Anterior cingulate cortex (tissue), 58 donors: ENCODE measurements at places on chromosomes 12 and 14.

DNA sequence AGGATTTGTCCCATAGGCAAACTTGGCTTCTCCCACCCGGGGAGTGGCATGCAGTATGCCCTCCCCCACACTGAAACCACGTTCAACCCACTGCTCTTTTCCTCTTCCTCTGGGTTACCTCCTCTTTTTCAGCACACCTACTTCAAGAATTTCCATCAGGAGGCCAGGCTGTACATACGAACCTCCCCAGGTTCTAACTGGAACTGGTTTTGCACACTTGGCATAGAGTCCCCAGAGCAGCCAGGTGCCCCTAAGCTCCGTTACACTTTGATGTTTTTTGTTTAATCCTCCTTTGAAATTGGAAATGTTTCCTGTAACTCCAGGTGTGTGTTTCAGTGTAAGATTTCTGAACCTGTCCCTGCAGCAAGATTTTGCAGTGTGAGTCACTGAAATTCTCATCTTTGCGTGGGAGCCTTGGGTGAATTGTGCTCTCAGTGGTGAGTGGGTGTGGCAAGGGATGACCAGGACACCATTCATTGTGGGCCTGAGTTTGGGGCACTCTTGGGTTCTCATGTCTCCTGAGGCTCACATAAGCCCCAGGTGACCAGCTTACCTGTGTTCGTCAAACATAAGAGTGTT is 18.2 kb downstream of the CD9 start:
- no peak for DNase-seq

- DNase-seq: no peak
Observed at GRCh38 chr12:92292016-92292415, 146.4 kb upstream of the BTG1 start.

- no peak for DNase-seq
Observed at GRCh38 chr12:131729254-131729955, 18.5 kb downstream of the SFSWAP start.

DNA sequence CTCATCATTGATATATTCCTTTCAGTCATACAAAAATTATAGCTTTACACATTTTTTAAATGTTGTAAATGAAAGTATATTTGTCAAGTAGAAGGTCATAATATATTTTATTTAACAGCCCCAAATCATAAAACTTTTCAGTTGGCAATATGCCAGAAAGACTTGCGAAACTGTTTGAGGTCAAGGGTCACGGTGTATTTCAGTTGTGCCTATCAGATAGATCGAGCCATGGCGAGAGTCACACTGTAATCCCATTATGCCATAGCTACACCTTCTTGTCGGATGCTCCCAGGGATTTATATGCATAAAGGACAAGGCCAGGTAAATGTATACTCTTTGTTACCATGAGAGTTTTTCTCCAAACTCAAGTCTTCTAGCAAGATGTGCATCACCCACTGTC is 26.7 kb upstream of the G2E3 start:
- DNase-seq: no peak

GRCh38 chr12:119068129-119068856 is 87.0 kb downstream of the SRRM4 start:
- DNase-seq: no peak

DNA sequence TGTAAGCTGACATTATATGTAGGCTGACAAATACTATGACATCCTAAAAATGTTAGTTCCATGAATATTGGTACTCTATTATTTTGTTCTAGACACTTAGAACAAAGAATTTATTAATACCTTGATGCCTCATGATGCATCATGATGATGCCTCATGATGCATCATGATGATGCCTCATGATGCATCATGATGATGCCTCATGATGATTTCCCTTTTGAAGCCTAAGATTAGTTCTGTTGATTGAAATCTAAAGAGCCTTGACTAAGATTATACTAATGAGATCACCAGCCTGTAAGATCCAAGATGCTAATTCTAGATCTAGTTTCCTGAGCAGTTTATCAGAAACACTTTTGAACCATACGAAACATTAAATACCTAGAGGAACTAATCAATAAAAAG is 4.6 kb upstream of the CEP128 start:
- no peak for DNase-seq

- DNase-seq: no peak
Observed at GRCh38 chr12:26088998-26089397, 35.8 kb downstream of the BHLHE41 start.

DNA sequence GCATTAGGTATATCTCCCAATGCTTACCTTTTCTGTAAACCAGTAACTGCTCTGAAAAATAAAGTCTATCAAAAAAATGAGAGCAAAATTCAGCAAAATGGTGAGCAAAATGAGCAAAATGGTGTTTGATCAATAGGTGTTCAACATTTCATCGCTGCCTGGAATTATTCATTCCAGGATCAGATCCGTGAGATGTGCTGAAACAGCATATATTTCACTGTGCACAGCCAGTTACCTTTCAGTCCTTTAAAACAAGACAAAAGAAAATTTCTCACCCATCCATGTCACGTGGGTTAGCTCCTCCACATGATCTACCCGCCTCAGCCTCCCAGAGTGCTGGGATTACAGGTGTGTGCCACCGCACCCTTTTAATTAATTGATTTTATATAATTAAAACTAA is 8.1 kb upstream of the FGF23 start:
- no peak for DNase-seq

DNA sequence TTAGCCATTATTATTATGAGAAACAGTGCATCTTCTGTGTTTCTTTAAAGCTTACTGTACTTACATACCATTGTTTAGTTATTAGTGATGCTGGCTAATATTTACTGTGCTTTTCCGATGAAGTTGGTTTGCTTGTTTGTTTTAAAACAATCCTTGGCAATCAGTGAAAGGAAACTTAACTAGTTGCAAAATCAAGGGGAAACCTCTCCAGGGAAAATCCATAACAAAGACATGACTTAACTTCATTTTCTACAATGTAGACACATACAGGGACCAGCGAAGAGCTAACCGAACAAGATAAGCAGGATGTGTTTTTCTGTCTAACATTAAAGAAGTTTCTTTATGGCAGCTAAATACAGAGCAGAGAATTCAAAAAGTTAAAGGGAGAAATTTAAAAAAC is 102.5 kb upstream of the PARP11 start:
- no peak for DNase-seq

DNA sequence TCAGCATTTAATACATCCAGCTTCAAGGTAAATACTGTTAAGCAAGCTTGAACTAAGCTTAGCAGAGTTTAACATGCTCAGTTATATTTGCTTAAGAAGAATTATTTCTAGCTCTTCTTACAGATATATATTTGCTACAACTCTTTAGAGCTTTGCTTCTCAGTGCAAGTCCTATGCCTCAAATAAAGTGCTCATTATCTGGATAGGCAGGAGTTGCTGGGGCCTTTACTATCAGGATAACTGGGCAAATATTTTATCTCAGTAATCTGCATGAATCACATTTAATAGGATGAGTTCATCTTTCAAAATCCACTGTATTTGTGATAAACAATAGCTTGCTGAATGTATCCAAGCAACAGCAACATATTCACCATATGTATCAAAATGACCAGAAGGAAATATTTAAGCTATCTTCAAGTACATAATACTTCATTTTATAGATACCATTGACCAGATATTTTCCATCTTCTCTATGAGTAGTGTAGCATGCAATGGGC is 187.6 kb downstream of the NOVA1 start:
- DNase-seq: no peak

DNA sequence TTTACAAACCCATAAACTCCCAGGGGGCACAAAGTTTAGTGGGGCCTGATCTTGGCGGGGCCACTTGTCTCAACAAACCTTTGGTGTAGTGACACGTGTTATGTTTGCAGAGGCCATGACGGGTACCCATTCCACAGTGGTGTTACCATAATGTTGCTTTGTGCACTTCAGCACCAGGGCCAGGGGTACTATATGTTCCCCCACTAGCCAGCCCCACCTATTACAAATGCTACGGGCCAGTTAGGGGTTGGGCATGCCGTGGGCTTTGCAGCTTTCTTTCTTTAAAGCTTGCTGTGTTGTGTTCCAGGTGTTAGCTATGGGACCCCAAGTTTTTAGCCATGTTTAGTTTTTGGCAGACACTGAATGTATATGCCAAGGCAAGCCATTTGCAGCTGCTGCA is 30.8 kb upstream of the G2E3 start:
- DNase-seq: no peak

DNA sequence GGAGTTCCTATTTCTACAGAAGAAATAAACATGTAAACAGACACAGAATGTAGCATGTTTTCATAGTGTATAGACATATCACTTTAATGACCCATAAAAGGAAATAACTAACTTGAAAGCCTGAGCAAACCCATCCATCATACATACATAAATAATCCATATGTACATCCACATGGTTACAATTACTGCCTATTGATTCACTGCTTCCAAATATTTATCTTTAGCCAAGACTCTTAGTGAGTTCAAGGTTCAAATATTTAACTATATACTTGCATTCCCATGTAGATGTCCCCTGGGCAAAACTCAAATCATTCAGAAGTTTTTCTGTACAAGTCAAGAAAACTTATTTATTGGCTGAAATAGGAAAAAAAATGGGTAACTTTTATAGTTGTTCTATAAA is 95.4 kb downstream of the CCER1 start:
- DNase-seq: no peak

DNA sequence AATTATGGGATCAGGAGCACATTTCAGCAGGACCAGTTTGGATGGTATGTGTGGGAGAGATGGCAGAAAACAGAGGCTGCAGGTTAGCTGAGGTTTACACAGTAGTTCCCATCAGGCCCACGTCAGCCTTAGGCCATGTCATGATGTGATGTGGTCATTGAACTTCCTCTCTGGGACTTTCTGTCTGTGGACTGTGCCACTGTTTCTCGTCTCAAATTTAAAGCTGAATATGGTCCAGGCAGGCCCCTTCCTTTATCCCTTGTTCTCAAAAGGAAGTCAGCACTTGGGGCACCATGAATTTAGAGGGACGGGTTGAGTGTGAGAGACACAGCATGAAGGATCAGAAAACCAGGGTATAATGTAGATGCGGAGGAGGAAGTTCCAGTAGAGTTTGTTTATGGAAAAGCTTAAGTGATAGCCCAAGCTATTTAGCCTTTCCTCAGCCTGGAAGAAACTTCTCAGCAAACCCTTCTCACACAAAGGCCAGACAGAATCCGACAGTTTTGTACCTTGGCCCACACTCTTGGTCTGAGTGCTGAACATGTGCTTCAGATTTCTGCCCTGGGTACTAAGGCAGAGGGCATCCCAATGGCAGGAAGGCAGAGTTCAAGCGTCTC is 3.6 kb upstream of the IGFBP6 start:
- DNase-seq: no peak

DNA sequence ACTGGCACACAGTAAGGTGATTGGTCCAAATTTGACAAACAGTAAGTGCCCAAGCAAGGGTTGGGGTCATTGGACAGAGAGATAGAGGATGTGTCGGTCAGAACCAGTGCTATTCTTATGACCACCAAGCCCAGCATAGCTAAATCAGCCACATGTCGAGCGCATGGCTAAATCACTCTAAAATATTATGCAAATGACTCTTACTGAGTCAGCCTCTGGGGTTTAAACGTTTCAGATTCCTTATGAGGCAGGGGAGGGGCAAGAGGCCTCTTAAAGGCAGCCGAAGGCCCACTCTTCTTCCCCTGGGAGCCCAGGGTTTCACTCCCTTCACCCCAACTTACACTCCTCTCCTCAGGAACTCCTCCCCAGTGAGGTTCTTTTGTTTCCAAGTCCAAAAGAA is 603 bp upstream of the ENDOU start:
- DNase-seq: no peak

- DNase-seq: no peak
Observed at GRCh38 chr12:19390051-19390598, 49.2 kb upstream of the AEBP2 start.

GRCh38 chr12:79358716-79359300 is 332.0 kb downstream of the PAWR start:
- no peak for DNase-seq

DNA sequence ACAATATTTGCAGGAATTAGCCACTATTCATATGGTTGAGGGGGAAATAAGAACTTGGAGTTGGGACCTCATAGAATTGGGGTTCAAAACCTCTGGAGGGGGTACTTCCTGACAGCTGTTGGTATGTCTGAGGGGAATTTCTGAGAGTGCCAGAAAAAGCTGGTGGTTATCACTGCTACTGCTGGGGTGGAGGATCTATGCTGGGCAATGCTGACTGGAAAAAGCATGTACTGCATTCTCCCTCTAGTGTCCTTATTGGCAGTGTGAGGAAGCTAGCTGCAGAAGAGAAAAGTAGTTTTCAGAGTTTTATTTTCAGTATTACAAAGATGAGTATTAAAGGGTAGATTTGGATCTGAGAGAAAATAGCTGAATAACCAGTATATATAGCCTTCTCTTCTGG is 88.8 kb downstream of the FUT8 start:
- DNase-seq: no peak

- DNase-seq: no peak
Observed at GRCh38 chr12:89345830-89346740, 6.2 kb downstream of the DUSP6 start.

DNA sequence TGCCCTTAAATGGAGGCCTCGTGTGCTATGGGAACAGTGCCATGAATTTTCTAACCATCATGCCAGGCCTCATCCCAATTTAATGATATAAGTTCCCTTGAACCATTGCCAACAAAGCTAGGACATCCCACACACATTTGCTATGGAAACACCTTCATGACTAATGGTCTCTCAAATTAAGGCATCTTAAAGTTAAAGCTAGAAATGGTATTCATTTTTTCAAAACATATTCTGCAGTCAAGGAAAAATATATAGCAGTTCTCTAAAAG is 117.3 kb downstream of the BTG1 start:
- no peak for DNase-seq

DNA sequence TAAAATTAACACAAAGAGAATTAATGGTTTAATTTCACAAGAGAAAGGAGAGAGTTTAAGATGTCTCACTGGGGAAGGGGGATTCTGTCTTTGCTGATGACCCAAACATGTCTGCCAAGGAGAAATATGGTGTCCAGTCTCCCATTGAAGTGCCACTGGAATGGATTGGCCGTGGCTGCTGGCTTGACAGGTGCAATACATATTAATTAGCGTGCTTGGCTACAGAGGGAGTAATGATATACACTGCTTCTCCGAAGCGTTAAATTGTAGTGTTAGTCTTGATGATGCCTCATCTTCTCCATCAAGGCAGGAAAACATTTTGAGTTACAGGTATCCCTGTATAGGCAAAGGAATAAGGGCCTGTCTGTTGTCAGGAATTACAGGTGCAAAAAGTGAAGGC is 393.4 kb upstream of the TMPO start:
- no peak for DNase-seq

- DNase-seq: no peak
Observed at GRCh38 chr14:55124774-55125386, 4.2 kb upstream of the LGALS3 start.

GRCh38 chr14:79011920-79012204 is 841.7 kb downstream of the NRXN3 start:
- no peak for DNase-seq

DNA sequence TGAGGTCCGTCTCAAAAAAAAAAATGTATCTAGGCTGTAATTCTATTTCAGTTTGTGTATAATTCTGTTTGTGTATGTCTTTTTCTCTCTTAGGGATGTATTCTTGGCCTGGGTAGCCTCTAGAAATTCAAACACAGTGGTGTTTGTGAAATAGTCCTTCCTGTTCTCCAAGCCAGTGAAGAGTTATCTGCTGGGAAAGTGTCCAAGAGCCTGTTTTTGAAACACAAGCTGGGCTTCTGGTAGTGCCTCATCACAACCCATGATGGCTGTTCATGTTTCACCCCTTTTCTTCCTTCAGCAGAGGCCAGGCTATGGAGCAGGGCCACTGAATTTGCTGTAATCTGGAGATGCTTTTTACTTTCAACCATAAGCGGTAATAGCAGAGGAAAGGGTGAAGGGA is 14.7 kb downstream of the METTL3 start:
- DNase-seq: no peak
